AG20443 (cell line): ENCODE measurements at places on chromosomes 1 and 21.

- no peak for DNase-seq
Observed at GRCh38 chr1:180503280-180503862, 994 bp upstream of the ACBD6 start.

DNA sequence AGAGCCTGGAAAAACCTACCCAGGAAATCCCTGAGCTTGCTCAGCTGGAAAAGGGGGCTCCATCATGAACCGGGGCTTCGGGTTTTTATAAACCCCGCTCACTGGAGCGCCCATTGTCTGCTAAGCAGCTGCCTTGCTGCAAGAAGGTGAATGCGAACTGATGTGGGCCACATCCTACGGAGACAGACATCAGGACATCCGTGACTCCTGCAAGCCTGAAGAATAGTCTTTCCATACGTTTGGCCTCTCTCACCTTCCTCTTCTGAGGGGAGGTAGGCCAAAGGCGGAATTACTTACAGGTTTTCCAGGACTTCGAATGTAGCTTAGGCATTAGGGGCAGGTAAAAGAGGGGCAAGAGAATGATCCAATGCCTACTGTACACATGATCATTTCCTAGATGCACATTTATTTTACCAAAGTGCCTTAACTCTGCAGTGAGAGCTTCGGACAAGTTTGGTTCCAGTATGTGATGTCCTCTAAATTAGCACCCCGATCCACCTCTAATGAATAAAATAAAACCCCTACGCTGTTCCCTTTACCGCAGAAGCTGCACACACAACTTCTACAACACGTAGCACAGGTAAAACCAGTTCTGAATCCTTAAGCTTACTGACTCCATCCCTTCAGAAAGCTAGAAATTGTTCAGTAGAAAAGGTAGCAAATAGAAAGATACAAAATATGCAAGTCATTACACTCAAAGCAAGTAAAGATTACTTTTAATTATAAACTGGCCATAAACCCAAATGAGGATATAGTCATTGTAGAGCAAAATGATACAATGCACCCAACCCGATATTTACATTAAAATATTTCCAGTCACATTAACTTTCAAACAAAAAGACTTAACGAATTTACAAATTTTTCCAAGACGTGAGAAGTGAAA, 866 bp upstream of the SORT1 start:
- no peak for DNase-seq

- DNase-seq: no peak
Observed at GRCh38 chr1:178161516-178161915, 67.6 kb downstream of the RASAL2 start.

GRCh38 chr1:196933531-196934189, 9.9 kb upstream of the CFHR2 start:
- DNase-seq: no peak

- DNase-seq: peak; percentile 32
Observed at GRCh38 chr1:36966242-36966641, 68.1 kb downstream of the GRIK3 start.

DNA sequence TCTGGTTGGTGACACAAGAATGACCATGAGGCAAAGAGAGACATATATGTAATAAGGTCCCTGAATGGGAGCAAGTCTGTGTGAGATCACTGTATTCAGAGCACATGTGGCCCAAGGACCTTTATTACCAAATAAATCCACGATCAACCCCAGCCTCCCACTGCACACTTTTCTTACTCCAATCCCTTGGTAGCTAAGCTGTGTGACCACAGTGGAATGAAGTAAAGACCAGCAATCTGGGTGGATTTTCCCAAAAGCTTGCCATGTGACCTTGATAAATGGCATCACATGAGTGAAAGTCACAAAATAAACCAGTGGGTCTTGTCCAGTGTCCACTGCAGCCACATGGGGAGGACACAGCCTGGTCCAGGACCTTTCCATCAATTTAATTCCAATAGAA, 36.7 kb upstream of the TLR5 start:
- no peak for DNase-seq

DNA sequence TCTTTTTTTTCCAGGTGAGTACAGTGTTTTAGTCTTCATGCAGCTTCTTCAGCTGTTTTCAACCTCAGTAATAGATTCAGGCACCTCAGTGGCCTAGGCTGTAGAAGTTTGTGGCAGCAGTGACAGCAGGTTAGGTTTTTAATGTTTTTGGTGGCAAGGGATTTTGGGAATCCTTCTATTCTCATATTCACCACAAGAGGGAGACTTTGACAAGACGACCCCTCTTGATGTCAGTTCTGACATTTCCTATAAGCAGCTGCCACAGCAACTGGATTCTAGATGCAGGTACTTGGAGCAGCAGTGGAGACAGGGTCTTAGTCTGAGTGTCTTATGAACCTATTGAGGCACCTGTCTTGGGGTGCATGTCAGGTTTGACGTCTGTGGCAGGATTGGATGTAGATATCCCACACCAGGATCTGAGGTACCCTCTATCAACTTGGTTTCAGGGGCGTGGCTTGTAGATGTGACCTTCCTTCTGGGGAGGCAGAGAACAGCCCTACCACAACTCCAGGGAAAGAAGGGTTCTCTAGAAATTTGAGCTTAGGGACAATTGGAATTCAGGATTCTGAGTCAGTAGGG, 1104.2 kb upstream of the TMPRSS15 start:
- no peak for DNase-seq

DNA sequence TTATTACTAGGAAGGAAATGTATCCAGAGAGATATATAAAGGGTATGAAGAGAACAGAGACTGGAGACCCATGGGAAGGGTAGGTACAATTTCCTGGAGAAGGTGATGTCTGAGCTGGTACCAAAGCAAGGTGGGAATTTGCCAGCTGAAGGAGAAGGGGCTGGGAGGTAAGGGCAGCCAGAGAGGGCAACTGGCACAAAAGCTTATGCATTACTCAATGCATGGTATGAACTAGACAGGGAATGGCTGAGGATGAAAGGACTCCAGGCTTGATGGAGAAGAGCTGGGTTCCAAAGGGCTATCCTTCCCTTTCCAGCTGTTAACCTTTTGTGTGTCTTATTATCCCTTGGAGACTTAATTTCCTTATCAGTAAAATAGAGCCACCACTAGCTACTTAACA, 113.6 kb upstream of the GADD45A start:
- no peak for DNase-seq

DNA sequence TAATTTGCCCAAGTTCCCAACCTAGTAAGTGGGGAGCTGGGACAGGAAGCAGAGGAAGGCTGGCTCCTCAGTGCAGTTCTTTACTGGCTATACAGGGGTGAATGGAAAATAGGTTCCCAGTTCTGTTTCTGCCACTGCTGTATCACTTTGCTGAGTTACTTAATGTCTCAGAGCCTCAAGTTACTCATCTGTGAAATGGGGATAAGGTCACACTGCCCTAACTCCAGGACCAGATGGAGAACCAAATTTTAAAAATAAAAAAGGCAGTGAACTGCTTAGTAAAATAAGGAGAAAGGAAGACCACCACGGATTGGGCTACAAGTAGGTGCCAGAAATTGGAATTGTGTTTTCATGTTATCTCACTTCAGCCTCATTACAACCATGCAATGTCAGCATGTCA, 147.8 kb downstream of the OMA1 start:
- no peak for DNase-seq

- DNase-seq: no peak
Observed at GRCh38 chr1:194548071-194548470, 1361.7 kb upstream of the B3GALT2 start.

DNA sequence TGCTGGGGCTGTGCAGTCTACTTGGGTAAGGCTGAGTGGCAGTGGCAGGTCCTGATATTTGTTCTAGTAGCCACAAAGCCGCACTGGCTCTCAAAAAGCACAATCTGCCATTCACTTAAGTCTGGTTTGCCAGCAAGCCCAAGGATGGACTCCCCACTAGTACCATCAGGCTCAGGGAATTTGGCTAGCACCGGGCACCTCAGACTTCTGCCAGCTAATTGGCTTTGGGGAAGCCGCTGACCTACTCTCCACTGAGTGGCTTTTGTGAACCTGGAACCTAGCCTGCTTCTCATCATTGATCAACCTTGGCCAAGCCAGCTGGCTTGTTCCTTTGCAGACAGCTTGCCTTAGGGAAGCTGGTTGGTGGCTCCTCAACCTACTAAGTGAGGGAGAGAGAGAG, 83.1 kb downstream of the ESRRG start:
- DNase-seq: no peak

DNA sequence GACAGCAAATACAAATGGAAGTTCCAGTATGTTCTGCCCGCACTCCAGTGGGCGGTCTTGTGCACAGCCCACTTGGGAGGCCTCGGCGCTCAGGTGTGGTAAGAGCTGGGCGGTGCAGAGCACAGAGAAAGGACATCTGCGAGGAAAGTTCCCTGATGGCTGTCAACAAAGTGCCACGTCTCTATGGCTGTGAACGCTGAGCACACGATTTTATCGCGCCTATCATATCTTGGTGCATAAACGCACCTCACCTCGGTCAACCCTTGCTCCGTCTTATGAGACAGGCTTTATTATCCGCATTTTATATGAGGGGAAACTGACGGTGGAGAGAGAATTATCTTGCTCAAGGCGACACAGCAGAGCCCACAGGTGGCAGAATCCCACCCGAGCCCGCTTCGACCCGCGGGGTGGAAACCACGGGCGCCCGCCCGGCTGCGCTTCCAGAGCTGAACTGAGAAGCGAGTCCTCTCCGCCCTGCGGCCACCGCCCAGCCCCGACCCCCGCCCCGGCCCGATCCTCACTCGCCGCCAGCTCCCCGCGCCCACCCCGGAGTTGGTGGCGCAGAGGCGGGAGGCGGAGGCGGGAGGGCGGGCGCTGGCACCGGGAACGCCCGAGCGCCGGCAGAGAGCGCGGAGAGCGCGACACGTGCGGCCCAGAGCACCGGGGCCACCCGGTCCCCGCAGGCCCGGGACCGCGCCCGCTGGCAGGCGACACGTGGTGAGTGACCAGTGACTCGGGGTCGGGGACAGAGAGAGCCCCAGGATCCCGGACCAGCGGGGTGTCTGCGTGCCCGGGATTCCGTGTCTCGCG, at the start of gene IL12RB2:
Gene IL12RB2 (plus strand): TSS at position 623 of the 810 bp plus-strand sequence. CDS start 12,496 bp downstream, outside the sequence.
- peak; percentile 34 for DNase-seq

- no peak for DNase-seq
Observed at GRCh38 chr1:42056460-42056859, 96.8 kb upstream of the GUCA2B start.

GRCh38 chr1:94039871-94040569, 80.9 kb downstream of the ABCA4 start:
- peak; percentile 42 for DNase-seq

GRCh38 chr1:204854286-204854685, 16.4 kb upstream of the NFASC start:
- DNase-seq: no peak

- no peak for DNase-seq
Observed at GRCh38 chr1:170770254-170770653, 106.3 kb downstream of the PRRX1 start.

DNA sequence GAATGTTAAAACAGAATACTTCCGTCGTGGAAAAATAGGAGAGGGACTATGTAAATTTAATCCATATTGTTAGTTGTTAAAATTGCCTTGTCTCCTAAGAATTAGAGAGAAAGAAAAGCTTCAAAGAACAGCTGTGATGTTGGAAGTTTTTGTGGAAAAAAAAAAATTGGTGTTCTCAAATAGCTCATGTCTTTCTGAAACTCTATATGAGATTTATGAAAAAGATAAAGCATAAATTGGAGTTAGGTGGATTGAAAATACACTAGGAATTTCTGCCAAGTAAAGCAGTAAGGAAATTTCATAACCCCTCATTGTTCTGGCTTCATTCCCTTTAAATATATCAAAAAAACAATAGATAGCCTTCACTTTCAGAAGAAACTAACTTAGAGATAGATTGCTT, 274.0 kb upstream of the ADAMTS5 start:
- DNase-seq: no peak

DNA sequence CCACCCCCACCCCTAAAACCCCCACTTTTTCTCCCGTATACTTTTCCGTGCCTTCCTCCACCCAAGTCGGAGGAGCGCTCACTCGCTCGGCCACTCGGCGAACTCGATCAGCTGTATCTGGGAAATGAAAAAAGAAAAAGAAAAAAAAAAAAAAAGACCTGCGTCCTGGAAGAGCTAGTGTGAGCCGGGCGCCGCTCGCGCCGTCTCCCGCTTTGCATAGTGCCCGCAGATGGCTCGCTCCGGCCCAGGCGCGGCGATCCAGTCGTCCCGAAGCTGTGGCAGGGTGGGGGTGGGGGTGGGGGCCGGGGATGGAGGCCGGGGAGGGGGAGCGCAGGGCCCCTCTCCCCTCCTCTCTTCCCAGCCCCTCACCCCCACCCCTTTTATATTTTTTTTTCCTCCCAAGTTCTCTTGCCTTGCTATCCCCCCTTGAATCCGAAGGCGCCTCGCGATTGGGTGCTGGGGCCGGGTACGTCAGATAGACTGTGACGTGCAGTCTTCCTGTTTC, 299 bp upstream of the PROX1 start:
- DNase-seq: peak; percentile 92

DNA sequence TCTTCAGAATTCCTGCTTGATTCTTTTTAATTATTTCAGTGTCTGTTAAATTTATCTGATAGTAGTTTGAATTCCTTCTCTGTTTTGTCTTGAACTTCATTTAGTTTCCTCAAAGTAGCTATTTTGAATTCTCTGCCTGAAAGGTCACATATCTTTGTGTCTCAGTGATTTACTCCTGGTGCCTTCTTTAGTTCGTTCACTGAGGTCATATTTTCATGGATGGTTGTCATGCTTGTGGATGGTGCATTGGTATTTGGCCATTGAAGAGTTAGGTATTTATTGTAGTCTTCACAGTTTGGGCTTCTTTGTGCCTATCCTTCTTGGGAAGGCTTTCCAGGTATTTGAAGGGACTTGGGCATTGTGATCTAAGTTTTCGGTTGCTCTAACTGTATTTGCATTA, 267.9 kb downstream of the HHAT start:
- no peak for DNase-seq

DNA sequence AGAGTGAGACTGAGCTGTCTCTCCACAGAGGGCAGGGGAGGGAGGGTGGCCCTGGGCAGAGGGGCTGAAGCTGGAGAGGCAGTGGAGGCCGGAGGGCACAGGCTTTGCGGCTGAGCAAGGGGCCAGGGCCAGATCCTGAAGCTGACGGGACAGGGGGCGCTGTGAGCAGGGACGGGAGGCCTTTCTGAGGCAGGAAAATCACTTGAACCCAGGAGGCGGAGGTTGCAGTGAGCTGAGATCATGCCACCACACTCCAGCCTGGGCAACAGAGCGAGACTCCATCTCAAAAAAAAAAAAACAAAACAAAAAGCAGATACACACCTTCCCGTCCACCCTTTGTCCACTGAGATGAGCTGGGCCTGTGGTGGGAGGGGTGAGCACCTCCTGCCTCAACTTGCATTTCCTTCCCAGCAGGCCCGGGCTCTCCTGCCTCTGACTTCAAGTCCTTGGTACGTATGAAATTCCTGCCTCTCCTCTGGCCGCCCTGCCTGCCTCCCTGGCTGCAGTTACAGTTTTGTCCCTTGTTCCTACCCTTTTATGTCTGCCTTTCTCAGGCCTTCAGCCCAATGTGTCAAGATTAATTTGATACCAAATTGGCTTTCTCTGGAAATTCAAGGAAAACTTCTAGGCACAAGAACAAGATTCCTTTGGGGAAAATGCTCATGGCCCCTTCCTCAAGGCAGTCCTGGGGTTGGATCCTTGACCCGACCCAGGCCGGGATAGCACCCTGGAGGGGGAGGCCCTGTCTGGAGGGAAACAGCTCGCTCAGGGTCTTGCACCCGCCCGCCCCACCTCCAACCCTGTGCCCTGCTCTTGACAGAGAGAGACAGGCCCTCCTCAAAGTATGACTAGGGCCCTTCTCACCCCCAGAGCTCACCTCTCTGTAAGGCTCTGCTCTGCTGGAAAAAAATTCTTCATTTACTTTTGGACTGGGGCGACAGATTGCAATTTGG, 11.2 kb upstream of the ADAMTSL4 start:
- peak; percentile 88 for DNase-seq

- DNase-seq: no peak
Observed at GRCh38 chr1:45800899-45801298, 2.5 kb upstream of the MAST2 start.
